ENCODE measurements at places on chromosomes 7 and 10.

- DNase-seq = no peak
Observed at GRCh38 chr7:12508005-12508404, 62.5 kb upstream of the SCIN start.

DNA sequence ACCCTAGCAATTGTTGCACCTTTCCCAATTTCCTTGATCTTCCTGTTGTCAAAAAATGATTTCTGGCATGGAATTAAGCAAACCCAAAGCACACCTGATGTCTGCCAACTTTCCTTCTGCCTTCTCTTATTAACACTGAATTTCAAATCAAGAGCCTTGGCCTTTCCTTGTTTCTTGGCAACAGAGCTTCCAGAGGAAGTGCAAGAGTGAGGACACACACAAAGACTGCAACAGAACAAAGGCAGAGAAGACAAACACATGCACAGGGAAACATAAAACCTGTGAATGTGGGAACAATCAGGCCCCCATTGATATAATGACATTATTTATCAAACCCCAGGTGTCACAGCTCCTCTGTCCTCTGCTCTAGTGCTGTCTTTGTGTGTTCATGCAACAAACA is 73.0 kb upstream of the IL6 start:
- DNase-seq = peak; percentile 74

DNA sequence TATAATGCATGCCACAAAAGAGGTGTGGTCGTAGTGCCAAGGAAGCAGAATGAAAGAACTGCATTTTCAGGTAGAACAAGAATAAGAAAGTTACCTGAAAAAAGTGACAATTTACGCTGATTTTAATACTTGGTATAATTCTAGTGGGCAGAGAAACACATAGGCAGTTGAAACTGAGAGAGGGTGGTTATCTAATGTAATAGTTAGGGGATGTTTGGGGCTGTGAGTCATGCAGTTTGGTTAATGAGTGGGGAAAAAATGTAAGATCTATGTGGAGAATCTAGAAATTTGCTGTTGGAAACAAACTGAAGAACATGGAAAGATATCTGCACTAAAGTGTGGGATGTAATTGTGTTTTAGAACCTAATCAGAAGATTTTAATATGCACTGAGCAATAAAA is 33.7 kb downstream of the ZNF37A start:
- no peak for DNase-seq

DNA sequence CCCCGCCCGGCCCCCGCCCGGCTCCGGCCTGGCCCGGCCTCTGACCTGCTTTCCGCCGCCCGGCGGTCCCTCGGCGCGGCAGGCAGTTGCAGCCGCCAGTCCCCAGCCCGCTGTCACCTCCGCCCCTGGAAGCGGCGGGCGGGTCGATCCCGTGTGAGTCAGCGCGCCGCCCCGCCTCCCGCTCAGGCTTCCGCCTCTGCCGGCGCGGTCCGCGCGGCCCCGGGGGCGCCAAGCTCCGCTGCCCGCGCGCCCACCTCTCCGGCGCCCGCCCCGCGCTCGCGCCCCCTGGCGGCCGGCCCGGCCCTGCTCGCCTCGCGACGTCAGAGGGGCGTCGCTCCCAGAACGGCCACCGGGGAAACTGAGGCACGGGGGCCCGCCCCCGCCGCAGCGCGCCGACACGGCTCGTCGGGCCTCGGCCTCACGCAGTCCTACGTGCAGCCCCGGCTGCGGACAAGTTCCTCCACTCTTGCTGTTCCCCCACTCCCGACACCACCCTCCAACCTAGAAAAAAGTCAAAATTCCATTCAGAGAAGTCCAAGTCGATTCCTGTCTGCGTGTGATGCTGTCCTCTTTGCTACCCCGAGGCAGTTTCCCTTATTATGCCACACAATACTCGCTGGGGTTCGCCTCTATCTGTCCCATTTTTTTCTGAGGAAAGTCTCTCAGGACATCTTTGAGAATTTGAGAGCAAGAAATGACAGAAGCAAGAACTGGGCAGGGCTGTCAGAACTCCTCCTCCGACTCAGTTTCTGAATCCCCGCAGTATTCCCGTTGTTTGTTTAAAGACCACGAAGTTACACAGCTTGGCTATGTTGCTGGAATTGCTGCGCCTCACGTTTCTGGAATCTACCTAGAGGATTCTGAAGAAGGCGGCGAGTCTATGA is at the start of gene DNMBP:
Gene DNMBP, minus strand, starts transcription at position 155 of the 884 bp plus-strand sequence. CDS start 37,823 bp downstream, outside the sequence.
- DNase-seq = peak; percentile 42

- no peak for DNase-seq
Observed at GRCh38 chr10:103554488-103555324, 61.2 kb downstream of the NEURL1 start.

- no peak for DNase-seq
Observed at GRCh38 chr10:93106631-93107072, 33.0 kb downstream of the CYP26A1 start.

DNA sequence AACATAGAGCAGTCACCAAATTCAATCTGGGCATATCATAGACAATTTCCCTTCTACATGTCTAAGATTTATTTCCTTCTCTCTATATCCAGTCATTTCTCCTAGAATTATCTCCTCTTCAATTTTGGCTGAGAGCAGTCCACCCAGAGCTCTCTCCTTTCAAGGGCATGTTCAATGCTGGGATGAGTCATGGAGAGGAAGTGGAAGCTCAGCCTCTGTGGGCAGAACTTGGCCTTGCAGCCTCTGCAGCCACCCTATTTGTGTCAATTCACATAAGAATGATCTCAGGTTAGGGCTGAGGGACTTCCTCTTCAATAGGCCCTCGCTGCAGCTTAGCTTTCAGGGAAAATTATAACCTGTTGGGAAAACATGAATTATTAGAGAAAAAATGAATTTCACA is 560.8 kb downstream of the POM121L12 start:
- DNase-seq = no peak

- no peak for DNase-seq
Observed at GRCh38 chr7:102933763-102934162, 21.0 kb downstream of the LRRC17 start.

- DNase-seq = no peak
Observed at GRCh38 chr10:74854610-74855009, 28.2 kb downstream of the KAT6B start.

GRCh38 chr7:135833642-135834041 is 85.0 kb upstream of the FAM180A start:
- no peak for DNase-seq

DNA sequence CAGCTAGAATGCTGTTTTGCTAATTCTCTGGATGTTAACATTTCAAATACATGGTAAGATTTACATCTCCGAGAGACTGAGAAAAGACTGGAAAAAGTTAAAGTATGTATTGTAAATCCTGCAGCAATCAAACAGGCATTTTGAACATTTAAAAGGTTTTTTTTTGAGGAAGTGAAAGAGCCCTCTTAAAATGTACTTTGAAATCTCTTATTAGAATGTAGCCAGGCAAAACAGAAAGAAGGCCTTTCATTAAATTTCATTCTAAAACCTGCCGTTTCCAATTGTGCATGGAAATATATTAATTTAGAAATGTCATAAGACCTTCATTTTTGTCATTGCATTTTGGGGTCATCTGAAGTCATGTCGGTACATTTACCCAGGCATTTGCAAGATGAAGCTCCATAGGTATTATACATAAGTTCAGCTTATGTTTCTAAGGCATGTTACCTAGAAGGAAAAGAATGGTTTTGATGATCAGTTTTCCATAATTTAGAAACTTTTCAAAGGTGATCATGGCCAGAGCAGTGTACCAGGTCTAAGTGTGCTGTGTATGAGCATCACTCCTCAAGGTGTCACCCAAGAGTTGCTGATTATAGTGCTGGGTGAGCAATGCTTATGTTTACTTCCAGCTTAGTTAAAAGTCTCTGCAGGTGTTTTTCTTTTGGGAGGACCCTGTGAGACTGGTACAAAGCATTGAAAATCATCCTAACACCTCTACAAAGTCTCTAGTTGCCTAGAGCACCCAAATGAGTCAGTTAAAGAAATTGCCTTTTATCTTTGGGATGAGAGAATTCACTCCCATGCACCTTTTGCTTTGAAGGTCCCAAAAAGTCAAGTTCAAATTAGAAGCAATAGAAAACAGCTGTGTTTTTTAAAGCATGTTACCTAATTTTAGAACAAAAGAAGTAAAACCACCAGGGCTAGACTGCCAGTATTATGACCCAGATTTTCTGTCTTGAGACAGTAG is 7.1 kb downstream of the ZNF736 start:
- no peak for DNase-seq

GRCh38 chr10:4763960-4764428 is 62.0 kb upstream of the AKR1E2 start:
- no peak for DNase-seq

- DNase-seq = no peak
Observed at GRCh38 chr10:118148247-118148646, 101.5 kb upstream of the RAB11FIP2 start.

DNA sequence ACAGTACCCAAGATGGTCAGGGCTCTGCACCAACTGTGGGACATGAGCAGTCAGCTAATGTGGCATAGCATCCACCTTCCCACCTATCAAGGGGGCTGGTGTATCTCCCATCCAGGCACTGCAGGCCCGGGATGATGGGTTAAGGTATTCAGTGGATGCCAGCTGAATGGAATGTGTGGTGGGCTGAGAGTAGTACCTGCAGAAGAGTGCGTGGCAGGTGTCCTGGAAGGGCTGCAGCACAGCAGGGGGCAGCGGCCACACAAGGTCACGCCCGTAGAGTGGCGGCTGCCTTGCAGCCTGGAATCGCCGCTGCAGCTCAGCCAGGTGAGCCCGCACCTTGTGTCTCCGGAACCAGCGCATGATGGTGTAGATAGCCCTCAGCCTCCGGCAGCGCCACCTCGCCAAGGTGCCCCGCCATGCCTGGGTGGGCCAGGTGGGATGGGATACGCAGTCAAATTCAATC is 13.3 kb downstream of the MYO1G start:
- DNase-seq = no peak

DNA sequence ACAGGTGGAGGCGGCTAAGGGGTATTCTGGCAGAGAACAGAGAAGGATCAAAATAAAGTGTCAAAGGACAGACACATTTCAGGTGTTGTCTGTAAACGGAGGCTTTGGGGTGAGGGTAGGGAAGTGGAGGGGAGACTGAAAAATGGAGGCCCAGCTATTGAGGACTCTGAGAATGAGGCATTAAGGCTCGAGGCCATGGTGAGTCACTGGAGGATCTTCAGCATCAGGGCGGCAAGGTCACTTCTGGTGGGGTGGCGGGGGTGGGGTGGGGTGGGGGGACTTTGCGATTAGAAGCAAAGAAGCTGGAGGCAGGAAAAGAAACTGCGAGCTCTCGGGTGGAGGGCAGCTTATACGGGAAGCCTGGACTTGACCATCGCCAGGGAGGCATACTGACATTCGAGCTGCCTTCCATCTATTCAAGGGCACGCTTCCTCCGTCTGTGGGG is 58.4 kb upstream of the PCGF5 start:
- DNase-seq = no peak

DNA sequence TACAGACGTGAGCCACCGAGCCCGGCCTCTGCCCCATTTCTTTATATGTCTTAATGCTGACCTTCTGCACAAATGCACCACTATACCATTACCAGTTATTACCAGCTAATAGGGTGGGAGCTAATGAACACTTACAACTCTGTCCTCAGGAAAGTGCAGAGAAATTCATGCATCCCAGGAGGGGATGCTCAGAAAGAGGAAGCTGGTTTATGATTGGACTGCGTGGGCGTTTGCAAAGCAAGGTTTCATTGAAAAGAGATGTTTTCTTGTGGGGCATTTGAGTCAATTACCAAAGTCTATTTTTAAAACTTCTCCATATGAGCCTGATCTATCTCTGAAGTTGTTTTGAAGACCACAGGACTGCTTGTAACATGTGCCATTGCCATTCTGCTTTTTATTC is 417.7 kb upstream of the CELF2 start:
- DNase-seq = no peak

DNA sequence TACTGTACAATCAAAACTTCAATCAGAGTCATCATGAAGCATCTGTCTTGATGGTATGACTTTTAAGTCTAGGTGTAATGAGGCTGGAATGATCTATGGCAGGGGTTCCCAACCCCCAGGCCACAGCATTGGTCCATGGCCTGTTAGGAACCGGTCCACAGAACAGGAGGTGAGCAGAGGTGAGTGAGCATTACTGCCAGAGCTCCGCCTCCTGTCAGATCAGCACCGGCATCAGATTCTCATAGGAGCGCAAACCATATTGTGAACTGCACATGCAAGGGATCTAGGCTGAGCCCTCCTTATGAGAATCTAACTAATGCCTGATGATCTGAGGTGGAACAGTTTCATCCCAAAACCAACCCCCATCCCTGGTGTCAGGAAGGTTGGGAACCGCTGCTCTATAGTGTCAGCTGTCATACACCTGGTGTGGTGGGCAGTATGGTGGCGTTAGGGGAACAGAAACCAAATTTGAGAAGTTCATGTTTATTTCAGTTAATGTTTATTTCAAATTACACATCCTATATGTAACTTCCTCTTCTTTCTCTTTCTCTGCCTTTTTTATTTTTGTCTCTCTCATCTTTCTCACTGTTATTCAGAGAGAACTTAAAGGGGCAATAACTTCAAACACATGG is 432.6 kb downstream of the TNS3 start:
- DNase-seq = no peak

- DNase-seq = no peak
Observed at GRCh38 chr7:70774950-70775527, 356.9 kb upstream of the GALNT17 start.

GRCh38 chr10:24513155-24513554 is 210.5 kb downstream of the ARHGAP21 start:
- no peak for DNase-seq

GRCh38 chr7:72391821-72392377 is 20.2 kb downstream of the CALN1 start:
- DNase-seq = no peak

- DNase-seq = no peak
Observed at GRCh38 chr7:26993816-26994810, 101.7 kb downstream of the HOXA1 start.

DNA sequence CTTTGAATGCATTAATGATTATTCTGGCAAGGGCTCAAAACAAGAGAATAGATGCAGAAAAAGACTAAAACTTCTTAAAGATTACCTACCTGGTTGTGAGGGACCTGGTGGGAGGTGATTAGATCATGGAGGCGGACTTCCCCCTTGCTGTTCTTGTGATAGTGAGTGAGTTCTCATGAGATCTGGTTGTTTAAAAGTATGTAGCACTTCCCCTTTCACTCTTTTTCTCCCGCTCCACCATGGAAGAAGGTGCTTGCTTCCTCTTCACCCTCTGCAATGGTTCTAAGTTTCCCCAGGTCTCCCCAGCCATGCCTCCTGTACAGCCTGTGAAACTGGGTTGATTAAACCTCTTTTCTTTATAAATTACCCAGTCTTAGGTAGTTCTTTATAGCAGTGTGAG is 226.6 kb downstream of the ARHGAP12 start:
- DNase-seq = no peak
